NCI-H1436 (cell line): ENCODE measurements at places on chromosomes 1 and 21.

- no peak for DNase-seq
These were observed 6.2 kb downstream of the SIM2 start for GRCh38 chr21:36704958-36705678.

GRCh38 chr1:77605246-77606026 is 77.0 kb downstream of the ZZZ3 start:
- no peak for DNase-seq

DNA sequence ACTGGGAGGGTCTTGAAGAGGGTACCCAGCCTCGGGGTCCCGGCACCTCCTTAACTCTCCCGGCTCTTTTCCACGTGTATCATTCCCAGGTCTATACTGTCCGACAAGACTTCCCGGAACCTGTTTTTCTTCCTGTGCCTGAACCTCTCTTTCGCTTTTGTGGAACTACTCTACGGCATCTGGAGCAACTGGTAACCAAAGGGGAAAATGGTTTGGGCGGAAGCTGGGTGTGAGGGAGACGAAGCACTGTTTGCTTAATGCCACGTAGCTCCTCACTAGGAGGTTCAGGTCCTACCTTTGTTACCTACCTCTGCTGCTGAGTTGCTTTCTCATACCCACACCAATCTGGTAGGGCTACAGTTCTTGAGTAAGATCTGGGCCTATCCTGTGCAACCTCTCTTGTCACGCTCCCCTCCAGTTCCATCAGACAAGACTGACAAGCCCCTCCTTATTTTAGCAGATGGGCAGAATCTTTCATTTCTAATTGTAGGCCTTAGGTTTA is 642 bp downstream of the SLC30A7 start:
- no peak for DNase-seq

DNA sequence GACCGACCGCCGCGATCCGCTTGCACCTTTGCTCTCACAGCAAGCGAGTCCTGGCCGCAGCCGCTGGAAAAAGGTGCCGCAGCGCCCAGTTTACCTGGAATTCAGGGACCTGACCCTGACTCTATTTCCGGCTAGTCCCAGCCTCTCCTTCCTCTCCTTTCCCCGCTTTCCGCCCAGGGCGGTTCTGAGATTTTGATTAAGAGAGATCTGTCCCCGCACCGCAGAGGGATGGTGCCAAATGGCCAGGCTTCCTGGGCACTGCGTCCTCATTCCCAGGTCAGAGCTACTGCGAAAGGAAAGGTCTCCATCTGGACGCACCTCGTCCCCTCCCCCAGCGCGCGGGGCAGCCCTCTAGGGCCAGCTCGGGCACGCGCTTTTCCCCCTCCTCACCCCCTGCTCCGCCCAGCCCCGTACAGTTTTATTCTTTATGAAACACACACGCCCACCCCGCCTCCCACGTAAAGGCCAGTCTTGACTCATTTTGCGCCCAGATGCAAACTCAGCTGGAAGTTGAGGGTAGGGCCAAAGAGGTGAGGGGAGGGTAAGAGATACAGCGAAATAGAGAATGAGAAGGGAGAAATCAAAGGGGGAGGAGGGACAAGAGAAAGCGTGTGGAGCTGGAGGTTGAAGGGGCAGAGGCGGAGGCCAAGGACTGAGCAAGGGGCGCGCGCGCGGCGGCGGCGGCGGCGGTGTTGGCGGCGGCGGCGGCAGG is 411.8 kb upstream of the ESRRG start:
- peak; percentile 40 for DNase-seq

- DNase-seq, result no peak
These were observed 577.3 kb downstream of the AJAP1 start for GRCh38 chr1:5231541-5232315.

DNA sequence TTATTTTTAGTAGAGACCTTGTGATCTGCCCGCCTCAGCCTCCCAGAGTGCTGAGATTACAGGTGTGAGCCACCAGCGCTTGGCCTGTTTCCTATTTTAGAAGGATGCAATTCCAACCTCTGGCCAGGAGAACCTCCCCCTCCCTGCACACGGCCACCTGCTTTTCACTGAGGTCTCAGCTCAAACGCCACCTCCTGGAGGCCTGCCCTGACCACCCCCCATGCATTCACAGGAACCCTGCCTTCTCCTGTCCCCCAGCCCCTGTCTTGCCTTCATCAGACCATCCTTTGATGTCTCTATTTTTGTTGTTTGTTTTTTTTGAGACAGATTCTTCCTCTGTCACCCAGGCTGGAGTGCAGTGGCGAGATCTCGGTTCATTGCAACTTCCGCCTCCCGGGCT is 2.3 kb downstream of the SRM start:
- no peak for DNase-seq
